ENCODE measurements at places on chromosomes 13 and 19.

DNA sequence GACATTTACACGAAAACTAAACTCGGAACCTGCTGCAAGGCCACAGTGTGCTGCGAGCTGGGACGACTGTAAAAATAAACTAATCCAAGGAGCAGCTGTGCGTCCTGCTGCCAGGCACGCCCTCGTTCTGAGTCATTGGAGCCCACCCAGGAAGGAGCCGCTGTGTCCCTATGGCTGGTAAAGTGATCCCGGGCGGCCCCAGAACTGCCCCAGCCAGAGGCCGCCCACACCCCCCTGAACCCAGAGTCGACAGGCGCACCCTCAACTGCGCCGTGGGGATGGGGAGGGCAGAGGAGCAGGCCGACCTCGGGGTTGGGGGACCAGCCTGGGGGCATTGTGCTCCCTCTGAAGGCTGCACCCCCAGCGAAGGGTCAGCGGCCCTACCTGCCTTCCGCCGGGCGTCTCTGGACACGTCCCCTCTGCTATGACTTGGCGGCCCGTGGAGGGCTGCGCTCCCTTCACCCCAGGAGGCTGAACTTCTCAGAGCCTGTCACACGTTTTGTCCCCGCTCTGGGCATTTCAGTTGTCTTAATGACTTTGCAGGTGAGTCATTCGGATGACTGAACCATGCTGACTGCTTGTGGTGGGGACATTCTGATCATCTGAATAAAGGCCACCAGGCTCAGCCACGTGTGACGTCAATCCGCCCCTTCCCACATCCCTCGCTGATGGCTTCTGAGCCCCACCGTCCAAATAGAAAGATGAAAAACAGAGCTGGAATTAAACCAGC, 42.7 kb downstream of the ADPRHL1 start:
- DNase-seq, result no peak

- DNase-seq, result no peak
Observed at GRCh38 chr19:33382982-33383381, 9.5 kb downstream of the CEBPG start.

GRCh38 chr13:105442949-105443699, 1092.3 kb downstream of the EFNB2 start:
- DNase-seq, result no peak

- DNase-seq, result no peak
Observed at GRCh38 chr13:50842990-50843256, 569 bp downstream of the DLEU7 start.

GRCh38 chr13:99353836-99354235, 46.6 kb upstream of the GPR183 start:
- no peak for DNase-seq

GRCh38 chr13:56457535-56458190, 683.1 kb upstream of the PRR20A start:
- no peak for DNase-seq

- DNase-seq, result no peak
Observed at GRCh38 chr19:49150106-49150943, 4.9 kb downstream of the HRC start.

DNA sequence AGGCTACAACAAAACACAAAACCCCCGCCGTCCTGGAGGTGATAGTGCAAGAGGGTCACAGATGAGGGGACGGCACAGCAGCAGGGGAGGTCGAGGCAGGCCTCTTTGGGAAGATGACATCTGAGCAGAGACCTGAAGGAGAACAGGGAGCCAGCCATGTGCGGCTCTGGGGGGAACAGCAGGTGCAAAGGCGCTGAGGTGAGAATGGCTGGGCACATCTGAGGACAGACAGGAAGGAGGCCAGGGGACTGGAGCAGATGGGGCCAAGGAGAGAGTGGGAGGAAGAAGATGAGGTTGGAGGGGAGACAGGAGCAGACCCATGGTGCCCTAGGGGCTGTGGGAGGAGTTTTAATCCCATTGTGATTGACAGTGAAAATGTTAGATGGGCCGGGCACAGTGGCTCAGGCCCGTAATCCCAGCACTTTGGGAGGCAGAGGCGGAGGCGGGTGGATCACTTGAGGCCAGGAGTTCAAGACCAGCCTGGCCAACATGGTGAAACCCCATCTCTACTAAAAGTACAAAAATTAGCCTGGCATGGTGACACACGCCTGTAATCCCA, 1.8 kb upstream of the CKM start:
- no peak for DNase-seq

DNA sequence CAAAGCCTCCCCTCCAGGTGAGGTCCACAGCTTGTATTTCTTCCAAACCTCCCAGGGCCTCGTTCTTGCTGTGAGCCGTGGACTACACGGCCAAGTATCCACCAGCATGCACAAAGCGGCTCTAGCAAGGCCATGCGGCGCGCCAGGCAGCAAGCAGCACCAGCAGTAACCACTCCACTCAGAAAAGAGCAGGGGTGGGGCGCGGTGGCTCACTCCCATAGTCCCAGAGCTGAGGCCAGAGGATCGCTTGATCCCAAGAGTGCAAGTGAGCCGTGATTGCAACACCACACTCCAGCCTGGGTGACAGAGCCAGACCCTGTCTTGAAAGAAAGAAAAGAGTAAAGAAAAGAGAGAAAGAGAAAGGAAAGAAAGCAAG, 4.7 kb downstream of the CCDC8 start:
- DNase-seq, result no peak

- no peak for DNase-seq
Observed at GRCh38 chr13:30985637-30986205, 53.3 kb downstream of the TEX26 start.

- no peak for DNase-seq
Observed at GRCh38 chr13:52849291-52850071, 1.0 kb upstream of the PCDH8 start.

- DNase-seq, result no peak
Observed at GRCh38 chr13:48561466-48562235, 28.8 kb upstream of the RCBTB2 start.

- no peak for DNase-seq
Observed at GRCh38 chr19:47433121-47433520, 13.8 kb upstream of the MEIS3 start.

GRCh38 chr19:2719920-2720776, 1.0 kb downstream of the DIRAS1 start:
- no peak for DNase-seq

DNA sequence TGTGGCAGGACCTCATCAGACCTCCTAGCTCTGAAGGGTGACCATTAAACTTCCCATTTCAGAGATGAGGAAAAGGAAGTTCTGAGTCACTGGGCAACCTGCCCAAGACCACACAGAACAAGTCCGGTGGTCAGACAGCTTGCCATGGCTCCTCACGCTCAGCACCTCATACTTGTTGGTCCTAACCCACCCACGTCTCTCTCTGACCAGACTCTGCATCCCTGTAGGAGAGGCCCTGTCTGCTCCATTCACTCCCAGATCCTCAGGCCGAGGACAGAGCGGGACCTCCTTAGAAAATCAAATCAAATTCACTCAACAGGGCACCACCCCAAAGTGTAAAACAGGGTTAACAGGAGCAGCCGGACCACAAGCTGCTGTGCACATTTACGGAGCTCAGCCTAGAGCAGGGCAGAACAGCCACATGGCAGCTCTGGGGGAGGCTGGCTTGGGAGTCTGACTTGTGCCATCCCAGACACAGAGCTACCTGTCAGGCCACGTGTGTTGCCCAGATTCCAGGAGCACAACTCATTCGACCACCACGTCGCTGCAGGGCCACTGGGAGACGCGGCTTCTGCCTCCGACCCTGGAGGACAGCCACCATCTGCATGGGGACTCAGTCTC, 1.7 kb downstream of the MIER2 start:
- no peak for DNase-seq

DNA sequence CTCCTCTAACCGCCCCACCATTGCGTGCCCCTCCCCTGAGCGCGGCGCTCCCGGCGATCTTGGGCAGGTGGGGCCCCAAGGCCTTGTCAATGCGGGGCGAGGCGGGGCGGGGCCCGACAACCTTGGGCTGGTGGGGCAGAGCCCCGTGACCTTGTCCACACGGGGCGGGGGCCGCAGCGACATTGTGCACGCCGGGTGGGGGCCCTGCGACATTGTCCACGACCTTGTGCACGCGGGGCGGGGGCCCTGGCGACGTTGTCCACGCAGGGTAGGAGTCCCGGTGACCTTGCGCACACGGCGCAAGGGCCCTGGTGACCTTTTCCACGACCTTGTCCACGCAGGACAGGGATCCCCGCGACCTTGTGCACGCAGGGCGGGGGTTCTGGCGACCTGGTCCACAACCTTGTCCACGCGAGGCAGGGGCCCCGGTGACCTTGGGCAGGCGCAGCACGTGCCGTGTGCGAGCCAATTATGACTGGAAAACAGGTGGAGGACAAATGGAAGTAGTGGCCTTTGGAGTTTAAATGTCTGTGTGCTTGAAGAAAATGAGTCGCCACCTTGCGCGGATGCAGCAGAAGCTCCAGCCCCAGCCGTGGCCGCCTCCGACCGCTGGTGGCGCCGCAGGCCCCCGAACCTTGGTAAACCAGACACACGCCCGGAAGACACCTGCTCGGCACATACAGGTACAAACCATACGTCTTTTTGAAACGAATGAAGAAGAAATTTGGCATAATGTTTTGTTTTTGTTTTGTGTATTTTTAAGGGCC, 62.6 kb downstream of the LATS2 start:
- DNase-seq, result no peak

- no peak for DNase-seq
Observed at GRCh38 chr13:24459234-24459633, 53.3 kb downstream of the PARP4 start.

DNA sequence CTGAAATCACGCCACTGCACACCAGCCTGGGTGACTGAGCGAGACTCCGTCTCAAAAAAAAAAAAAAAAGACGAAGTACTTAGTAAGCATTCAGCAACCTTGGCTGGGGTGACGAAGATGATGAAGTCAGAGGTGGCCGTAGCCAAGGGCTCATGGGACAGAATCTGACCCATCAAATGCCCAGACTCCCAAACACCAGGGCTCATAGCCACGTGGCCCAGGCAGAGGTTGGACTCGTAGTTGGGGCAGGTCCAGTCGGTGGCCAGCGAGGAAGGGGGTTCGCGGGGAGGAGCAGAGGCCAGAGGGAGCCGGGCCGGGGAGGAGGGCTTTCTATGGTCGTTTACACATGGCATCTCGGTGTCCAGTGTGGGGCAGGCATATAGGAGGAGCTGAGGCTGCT, 52.1 kb upstream of the EHD2 start:
- no peak for DNase-seq

DNA sequence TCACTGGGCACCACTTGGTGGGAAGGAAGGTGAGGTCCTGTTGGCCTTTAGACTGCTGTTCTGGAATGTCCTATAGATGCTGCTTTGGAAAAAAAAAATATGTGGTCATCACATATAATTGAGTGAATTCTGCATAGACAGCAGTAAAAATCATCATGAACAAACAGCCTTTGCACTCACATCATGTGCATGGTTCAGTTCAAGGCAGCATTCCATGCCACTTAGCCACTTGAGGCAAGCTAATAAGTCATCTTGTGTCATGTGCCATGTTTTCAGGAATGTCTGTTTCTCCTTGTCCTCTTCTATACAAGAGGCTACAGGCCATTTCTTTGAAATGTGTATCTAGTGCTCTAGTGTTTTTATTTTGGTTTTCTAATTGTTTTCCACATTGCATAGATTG, 43.9 kb upstream of the TSC22D1 start:
- no peak for DNase-seq

GRCh38 chr19:17947815-17948513, 15.1 kb downstream of the CCDC124 start:
- DNase-seq, result peak; percentile 94

Measured in stimulated activated CD8-positive, alpha-beta memory T cell treated with anti-CD3 and anti-CD28 coated beads, Interleukin-15, amount 100 ng/mL, for 24 hours (primary cell).